Activated T-helper 2 cell treated with anti-CD3 and anti-CD28 coated beads, Interferon-gamma antibody, Interleukin-2, Interleukin-4, amounts not matched to agents 10 μg/mL and 5 μg/mL and 100 μg/mL, durations not matched to agents 14 hours and 24 hours and 36 hours (primary cell): ENCODE measurements at places on chromosomes 2 and 18. TPM values are rescaled to one million over a fixed set of nuclear protein-coding genes. Genes with fewer than 3 reads are reported as not detected.
A peak's percentile ranks its signal among the peaks of the same experiment; 100 is the strongest.

NCK2 gene
- 72.4 and 73.9 TPM in 2 replicates for total RNA-seq

RGPD3 gene
- 0.30 and 0.34 TPM in 2 replicates for total RNA-seq

CIB4 gene
- not detected in 2 replicates for total RNA-seq

GAD1 gene
- 41.4 and 42.0 TPM in 2 replicates for total RNA-seq

C2orf68 gene
- total RNA-seq: 34.7 and 35.6 TPM in 2 replicates

PEX13 gene
- total RNA-seq: 17.9 and 21.6 TPM in 2 replicates

UGT1A10 gene
- total RNA-seq: not detected in 2 replicates

NAT8 gene
- total RNA-seq: not detected in 2 replicates

RNF144A gene
- 19.9 and 20.0 TPM in 2 replicates for total RNA-seq

EML6 gene
- 0.23 and 0.25 TPM in 2 replicates for total RNA-seq

TRIM43 gene
- 0.11 and 0.25 TPM in 2 replicates for total RNA-seq

PIEZO2 gene
- not detected in 2 replicates for total RNA-seq

GNAL gene
- 0.14 and 0.52 TPM in 2 replicates for total RNA-seq

PGAP1 gene
- 31.2 and 31.4 TPM in 2 replicates for total RNA-seq

CNTNAP5 gene
- total RNA-seq: not detected in 2 replicates

ELAC1 gene
- 6.7 and 6.8 TPM in 2 replicates for total RNA-seq

OXER1 gene
- total RNA-seq: 1.1 and 1.3 TPM in 2 replicates

ADRA2B gene
- total RNA-seq: 0.09 and 0.21 TPM in 2 replicates

GRCh38 chr2:23794234-23794633 is 132.7 kb downstream of the ATAD2B start:
- no peaks in the 10 kb centered on the region for H3K4me1 ChIP-seq
- H3K27ac ChIP-seq: no peak overlapping the region
- DNase-seq: no peak
- peaks cover 7% of the 10 kb centered on the region for H3K36me3 ChIP-seq
- H3K4me3 ChIP-seq: no peak overlapping the region

GRCh38 chr2:99818842-99819241 is 323.5 kb downstream of the AFF3 start:
- H3K36me3 ChIP-seq: no peaks in the 10 kb centered on the region
- no peak for DNase-seq
- no peaks in the 10 kb centered on the region for H3K4me1 ChIP-seq
- no peak overlapping the region for H3K4me3 ChIP-seq
- H3K27ac ChIP-seq: no peak overlapping the region

DNA sequence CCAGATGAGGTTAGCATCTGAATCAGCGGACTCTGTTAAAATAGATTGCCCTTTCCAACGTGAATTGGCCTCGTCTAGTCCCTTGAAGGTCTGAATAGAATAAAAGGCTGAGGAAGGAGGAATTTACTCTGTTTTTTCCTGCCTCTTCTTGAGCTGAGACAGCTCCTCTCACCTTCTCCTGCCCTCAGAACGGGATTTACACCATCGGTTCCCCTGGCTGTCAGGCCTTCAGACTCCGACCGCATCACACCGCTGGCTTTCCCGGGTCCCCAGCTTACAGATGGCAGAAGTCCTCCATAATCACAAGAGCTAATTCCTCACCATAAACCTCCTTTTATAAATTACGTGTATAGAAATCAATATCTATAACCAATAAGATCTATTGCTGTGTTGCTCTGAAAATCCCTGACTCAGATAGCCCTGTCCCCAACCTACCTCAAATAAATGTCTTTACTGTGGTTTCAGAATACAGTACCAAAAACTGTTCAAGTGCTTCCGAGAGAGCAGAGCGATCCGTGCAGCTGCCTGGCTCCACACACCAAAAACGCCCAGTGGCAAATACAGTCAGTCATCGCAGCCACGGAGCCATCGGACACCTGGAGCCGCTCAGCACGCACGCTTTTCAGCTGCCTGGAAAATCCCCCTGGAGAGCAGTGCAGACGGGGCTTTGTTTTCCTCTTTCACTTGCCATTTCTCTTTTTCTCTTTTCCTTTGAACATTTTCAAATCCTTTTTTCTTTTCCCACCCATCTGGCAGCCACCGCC is 196.9 kb downstream of the NRP2 start:
- H3K27ac ChIP-seq: no peak overlapping the region
- no peak overlapping the region for H3K4me3 ChIP-seq
- peaks cover 18% of the 10 kb centered on the region for H3K27me3 ChIP-seq
- no peak for DNase-seq
- no peaks in the 10 kb centered on the region for H3K4me1 ChIP-seq
- no peaks in the 10 kb centered on the region for H3K36me3 ChIP-seq

DNA sequence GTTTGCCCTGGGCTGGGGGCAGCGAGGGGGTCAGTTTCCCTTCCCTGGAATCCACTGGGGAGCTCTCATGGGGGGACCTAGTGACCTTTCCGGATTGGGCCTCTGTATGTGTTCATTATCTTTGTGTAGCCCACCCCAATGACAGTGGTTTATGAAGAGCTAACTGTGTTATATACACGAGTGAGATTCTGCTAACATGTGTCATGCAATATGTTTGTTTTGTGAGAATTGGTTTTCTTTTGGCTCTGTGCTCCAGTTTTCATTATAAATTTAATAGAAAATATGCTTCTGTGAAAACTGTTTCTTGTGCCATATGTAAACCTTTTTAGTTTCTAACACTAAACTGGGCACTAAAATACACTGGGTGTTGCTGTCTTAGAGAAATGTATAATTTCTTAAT is 110.6 kb downstream of the WDSUB1 start:
- no peaks in the 10 kb centered on the region for H3K27me3 ChIP-seq
- no peaks in the 10 kb centered on the region for H3K36me3 ChIP-seq
- no peak for DNase-seq

GRCh38 chr2:45191976-45192375 is 182.7 kb upstream of the SIX2 start:
- no peak overlapping the region for H3K4me3 ChIP-seq
- no peak for DNase-seq
- no peak overlapping the region for H3K27ac ChIP-seq
- H3K4me1 ChIP-seq: no peaks in the 10 kb centered on the region

DNA sequence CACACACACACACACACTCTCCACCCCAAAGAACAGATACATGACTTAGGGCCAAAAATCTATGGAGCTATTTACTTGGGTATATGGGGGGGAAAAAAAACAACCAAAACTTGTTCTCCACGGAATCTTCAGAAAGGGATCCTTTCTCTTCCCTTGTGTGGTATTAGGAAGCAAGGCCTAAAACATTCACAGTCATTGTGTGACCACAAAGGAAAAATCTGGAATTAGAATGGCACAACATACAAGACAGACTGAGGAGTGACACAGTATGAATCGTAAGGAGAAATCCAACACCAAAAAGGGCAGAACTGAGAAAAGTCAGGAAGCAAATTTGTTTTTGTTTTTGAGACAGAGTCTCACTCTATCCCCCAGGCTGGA is 70.3 kb downstream of the ASXL2 start:
- H3K36me3 ChIP-seq: peaks cover 57% of the 10 kb centered on the region
- H3K4me1 ChIP-seq: peaks cover 60% of the 10 kb centered on the region
- no peak for DNase-seq
- H3K4me3 ChIP-seq: no peak overlapping the region
- no peaks in the 10 kb centered on the region for H3K27me3 ChIP-seq

DNA sequence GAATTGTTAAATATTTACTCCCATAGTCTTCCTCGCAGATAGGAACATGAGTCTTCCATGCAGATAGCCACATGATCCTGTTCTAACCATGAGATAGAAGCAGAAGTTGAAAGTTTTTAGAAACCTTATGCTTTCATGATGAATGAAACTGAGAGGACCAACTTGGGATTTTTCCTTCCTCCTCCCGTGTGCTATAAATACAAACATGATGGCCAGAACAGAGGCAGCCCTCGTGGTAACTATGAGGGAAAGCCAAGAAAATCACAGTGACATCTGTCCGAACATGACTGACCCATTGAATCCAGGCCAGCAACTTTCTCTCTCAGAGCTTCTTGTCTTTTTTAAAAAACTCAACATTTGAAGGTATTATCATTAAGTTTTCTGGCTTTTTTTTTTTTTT is 78.5 kb downstream of the ACAA2 start:
- no peak overlapping the region for H3K27ac ChIP-seq
- DNase-seq: no peak
- no peaks in the 10 kb centered on the region for H3K36me3 ChIP-seq
- H3K4me3 ChIP-seq: no peak overlapping the region

- no peaks in the 10 kb centered on the region for H3K27me3 ChIP-seq
- H3K4me3 ChIP-seq: no peak overlapping the region
- no peaks in the 10 kb centered on the region for H3K36me3 ChIP-seq
Observed at GRCh38 chr2:120504936-120505705, 159.2 kb downstream of the INHBB start.

- no peaks in the 10 kb centered on the region for H3K36me3 ChIP-seq
- peaks cover 7% of the 10 kb centered on the region for H3K27me3 ChIP-seq
- H3K4me3 ChIP-seq: no peak overlapping the region
- DNase-seq: no peak
- H3K4me1 ChIP-seq: peaks cover 12% of the 10 kb centered on the region
- no peak overlapping the region for H3K27ac ChIP-seq
Observed at GRCh38 chr2:85953476-85953875, 64.7 kb upstream of the ST3GAL5 start.

- no peak overlapping the region for H3K4me3 ChIP-seq
- no peak for DNase-seq
- no peak overlapping the region for H3K27ac ChIP-seq
- no peaks in the 10 kb centered on the region for H3K27me3 ChIP-seq
Observed at GRCh38 chr2:69810550-69810949, 18.9 kb upstream of the GMCL1 start.

GRCh38 chr2:225309516-225309915 is 90.0 kb upstream of the NYAP2 start:
- H3K36me3 ChIP-seq: no peaks in the 10 kb centered on the region
- no peak overlapping the region for H3K4me3 ChIP-seq
- H3K4me1 ChIP-seq: no peaks in the 10 kb centered on the region
- no peaks in the 10 kb centered on the region for H3K27me3 ChIP-seq
- no peak overlapping the region for H3K27ac ChIP-seq

- no peak overlapping the region for H3K4me3 ChIP-seq
- H3K27me3 ChIP-seq: no peaks in the 10 kb centered on the region
- H3K36me3 ChIP-seq: no peaks in the 10 kb centered on the region
- DNase-seq: no peak
Observed at GRCh38 chr2:221143231-221143630, 428.9 kb downstream of the EPHA4 start.

GRCh38 chr2:85490861-85491755 is 47.9 kb upstream of the MAT2A start:
- H3K36me3 ChIP-seq: no peaks in the 10 kb centered on the region
- H3K27ac ChIP-seq: no peak overlapping the region
- no peaks in the 10 kb centered on the region for H3K27me3 ChIP-seq
- no peak for DNase-seq

- H3K27me3 ChIP-seq: no peaks in the 10 kb centered on the region
- no peak overlapping the region for H3K4me3 ChIP-seq
- no peaks in the 10 kb centered on the region for H3K4me1 ChIP-seq
- no peak for DNase-seq
- peaks cover 25% of the 10 kb centered on the region for H3K36me3 ChIP-seq
Observed at GRCh38 chr2:131520526-131520925, 7.2 kb upstream of the CCDC74A start.

GRCh38 chr18:24534271-24534670 is 73.8 kb downstream of the HRH4 start:
- no peaks in the 10 kb centered on the region for H3K36me3 ChIP-seq
- H3K4me1 ChIP-seq: peaks cover 5% of the 10 kb centered on the region
- no peak overlapping the region for H3K27ac ChIP-seq
- no peak overlapping the region for H3K4me3 ChIP-seq
- no peak for DNase-seq

DNA sequence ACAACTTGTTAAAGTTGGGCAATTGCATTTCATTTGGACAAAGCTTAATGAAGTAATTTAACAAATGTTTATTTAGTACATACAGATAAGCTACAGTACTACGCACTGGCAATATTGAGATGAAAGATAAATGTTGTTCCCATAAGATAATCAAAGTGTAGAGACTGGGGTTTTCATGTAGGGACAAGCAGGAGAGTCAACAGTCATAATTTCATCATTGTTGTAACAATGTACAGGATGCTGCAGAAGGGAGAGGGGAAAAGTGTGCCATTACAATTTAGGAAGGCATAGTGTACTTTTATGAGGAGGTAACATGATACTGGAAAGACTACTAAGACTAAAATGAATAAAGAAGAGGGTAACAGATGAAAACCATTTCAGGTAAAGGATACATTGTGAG is 441.6 kb downstream of the ERBB4 start:
- H3K27ac ChIP-seq: no peak overlapping the region
- H3K36me3 ChIP-seq: no peaks in the 10 kb centered on the region
- H3K4me3 ChIP-seq: no peak overlapping the region
- no peaks in the 10 kb centered on the region for H3K4me1 ChIP-seq
- H3K27me3 ChIP-seq: no peaks in the 10 kb centered on the region

GRCh38 chr2:201358684-201359083 is 1.5 kb upstream of the FLACC1 start:
- no peak overlapping the region for H3K27ac ChIP-seq
- no peak overlapping the region for H3K4me3 ChIP-seq
- no peak for DNase-seq
- H3K36me3 ChIP-seq: peaks cover 33% of the 10 kb centered on the region
- H3K4me1 ChIP-seq: peaks cover 34% of the 10 kb centered on the region

GRCh38 chr2:10327896-10328669 is 25.4 kb downstream of the HPCAL1 start:
- peaks cover 70% of the 10 kb centered on the region for H3K4me1 ChIP-seq
- no peak for DNase-seq
- H3K27ac ChIP-seq: peak overlapping the region; percentile 48

GRCh38 chr2:171432969-171433762 is 624 bp downstream of the METTL8 start:
- H3K36me3 ChIP-seq: peaks cover 66% of the 10 kb centered on the region
- peak; percentile 18 for DNase-seq
- no peaks in the 10 kb centered on the region for H3K27me3 ChIP-seq
- H3K27ac ChIP-seq: peak overlapping the region; percentile 91
- H3K4me1 ChIP-seq: peaks cover 34% of the 10 kb centered on the region
- peak overlapping the region; percentile 89 for H3K4me3 ChIP-seq

DNA sequence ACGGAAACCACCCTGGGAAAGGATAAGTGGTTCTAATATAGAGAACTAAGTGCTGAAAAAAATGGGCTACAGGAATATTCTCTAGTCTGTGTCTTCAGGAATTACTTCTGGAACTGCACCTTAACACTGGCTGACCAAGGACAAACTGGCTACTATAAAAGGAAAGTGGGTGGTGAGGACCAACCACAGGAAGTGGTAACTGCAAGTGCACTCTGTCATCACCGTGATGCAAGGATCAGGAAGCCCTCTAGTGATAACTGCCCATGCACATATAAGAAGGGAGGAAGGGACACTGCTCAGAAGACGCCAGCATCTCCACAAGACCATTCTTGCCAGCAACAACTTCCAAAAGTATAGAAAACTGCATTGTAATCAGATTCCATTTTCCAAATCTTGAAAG is 424.4 kb upstream of the RGPD4 start:
- H3K27ac ChIP-seq: no peak overlapping the region
- no peak for DNase-seq
- no peak overlapping the region for H3K4me3 ChIP-seq
- H3K27me3 ChIP-seq: no peaks in the 10 kb centered on the region
- H3K36me3 ChIP-seq: no peaks in the 10 kb centered on the region

DNA sequence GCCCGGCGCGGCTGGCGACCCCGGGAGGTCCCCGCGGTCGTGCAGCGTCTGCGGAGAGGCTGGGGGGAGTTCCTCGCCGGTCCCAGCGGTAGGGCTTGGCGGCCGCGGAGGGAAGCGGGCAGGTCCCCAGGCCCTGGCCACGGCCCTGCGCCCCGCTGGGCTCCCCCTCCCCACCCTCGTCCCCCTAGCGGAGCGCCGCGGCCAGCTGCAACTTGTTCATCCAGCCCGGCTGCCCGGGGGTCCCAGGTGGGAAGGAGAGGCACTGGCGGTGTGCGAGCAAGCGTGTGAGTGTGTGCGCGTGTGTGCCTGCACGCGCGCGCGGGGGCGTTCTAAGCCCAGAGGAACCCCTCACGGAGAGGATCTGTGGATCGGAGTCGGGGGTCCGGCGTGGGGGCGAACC is 1.3 kb downstream of the PTPRM start:
- H3K27ac ChIP-seq: no peak overlapping the region
- no peak for DNase-seq
- peaks cover 7% of the 10 kb centered on the region for H3K4me1 ChIP-seq
- no peak overlapping the region for H3K4me3 ChIP-seq
